ENCODE measurements at places on chromosomes 12 and 14. TPM values are rescaled to one million over a fixed set of nuclear protein-coding genes. Genes with fewer than 3 reads are reported as not detected.

DNA sequence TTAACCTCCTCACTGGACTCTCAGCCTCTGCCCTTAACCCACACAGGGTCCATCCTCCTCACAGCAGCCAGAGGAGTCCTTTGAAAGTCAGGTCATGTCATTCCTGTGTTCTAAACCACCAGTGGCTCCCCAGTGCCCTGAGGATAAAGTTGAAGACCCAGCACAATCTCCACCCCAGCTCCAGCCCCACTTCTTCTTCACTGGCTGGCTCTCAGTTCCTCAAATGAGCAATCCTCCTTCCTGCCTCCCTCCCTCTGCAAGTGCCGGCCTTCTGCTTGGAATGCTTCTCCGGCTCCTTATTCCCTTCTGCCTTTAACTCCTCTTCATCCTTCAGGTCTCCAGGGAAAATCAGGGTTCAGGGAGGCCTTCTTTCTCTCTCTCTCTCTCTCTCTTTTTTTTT lies 32.0 kb upstream of the SPPL3 start:
- no peak for DNase-seq

GRCh38 chr14:38629412-38629811 lies 373.5 kb upstream of the CLEC14A start:
- no peak for DNase-seq

DNA sequence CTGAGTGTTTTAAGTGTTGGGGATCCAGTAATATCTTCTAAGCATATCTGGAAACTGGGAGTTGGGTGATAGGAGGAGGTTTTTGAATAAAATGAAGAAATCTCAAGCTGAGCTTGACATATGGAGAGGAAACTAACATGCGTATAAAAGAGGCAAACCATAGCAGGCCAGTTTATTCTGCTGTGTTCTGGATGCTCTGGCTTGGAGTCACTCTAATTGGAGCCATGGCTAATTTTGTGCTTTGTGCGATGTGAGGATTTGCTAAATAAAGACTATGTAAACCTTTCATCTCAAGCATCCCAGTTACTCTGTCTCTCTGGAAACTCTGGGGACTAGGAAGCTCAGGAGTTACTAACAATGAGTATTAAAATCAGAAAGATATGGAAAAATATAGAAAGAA lies 66.5 kb downstream of the ATF7IP start:
- no peak for DNase-seq

DNA sequence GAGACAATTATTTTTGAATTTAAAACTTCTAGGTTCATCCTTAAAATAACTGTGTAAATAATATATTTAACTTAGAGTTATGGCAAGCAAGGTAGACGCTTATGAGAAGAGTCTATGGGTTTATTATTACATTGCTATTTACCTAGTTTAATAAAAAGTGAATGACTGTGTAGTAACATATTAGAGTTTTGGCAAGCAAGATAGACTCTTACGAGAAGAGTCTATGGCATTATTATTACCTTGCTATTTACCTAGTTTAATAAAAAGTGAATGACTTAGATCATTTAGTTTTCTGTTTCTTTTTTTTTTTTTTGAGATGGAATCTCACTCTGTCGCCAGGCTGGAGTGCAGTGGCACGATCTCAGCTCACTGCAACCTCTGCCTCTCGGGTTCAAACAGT lies 3.8 kb downstream of the RNF34 start:
- DNase-seq: no peak

GRCh38 chr14:90275820-90276219 lies 19.5 kb downstream of the PSMC1 start:
- no peak for DNase-seq

- DNase-seq: no peak
Observed at GRCh38 chr14:29348504-29348903, 579.1 kb downstream of the PRKD1 start.

GRCh38 chr12:76810671-76811419 lies 46.9 kb downstream of the ZDHHC17 start:
- no peak for DNase-seq

DNA sequence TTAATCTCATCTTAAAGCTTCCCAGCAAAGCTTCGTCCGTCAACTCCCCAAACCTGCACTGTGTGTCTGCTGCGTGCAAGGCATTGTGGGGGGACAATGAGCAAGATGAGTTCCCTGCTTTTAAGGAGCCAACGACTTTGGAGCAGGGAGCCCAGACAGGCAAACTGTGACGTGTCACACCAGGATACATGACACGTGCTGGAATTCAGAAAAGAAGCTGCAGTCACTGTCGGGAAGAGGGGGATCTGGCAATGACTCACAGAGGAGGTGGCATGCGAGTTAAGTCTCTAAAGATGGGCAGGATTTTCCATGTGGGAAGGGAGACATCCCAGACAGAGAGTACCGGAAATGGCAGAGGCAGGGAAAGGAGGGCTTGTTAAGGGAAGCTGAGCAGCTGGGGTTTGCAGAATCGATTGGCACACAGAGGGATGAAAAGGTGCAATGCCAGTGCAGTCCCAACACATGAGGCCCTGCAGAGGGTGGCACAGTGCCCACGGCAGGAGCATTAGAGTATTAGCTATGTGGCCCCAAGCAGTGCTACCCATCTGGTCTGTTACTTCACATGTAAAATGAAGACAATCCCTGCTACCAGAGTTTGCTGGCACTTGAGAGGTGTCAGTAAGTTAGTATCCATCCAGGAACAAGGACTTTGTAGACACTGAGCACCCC lies 52.9 kb downstream of the SETD3 start:
- no peak for DNase-seq

- DNase-seq: no peak
Observed at GRCh38 chr12:19646599-19646998, 207.3 kb downstream of the AEBP2 start.

DNA sequence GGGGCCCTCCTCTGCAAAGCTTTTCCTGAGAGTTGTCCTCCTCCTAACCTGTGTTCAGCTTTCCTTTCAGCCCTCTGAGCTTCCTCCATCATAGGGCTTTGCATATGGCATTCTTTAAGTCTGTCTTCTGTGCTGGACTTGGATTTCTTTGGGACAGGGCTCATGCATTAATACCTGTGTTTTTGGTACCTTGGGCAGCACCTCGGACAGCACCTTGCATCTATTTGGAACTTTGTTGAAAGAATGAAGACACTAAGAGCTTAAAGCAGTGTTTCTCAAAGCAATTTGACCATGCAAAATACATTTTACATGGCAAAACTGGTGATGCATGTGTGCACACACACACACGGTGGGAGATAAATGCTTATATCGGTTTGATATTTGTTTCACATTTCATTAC lies 115.0 kb upstream of the SRRM4 start:
- no peak for DNase-seq

- no peak for DNase-seq
Observed at GRCh38 chr14:72925815-72926291, 411 bp upstream of the DCAF4 start.

- DNase-seq: no peak
Observed at GRCh38 chr12:33000016-33000415, 103.4 kb upstream of the PKP2 start.

DNA sequence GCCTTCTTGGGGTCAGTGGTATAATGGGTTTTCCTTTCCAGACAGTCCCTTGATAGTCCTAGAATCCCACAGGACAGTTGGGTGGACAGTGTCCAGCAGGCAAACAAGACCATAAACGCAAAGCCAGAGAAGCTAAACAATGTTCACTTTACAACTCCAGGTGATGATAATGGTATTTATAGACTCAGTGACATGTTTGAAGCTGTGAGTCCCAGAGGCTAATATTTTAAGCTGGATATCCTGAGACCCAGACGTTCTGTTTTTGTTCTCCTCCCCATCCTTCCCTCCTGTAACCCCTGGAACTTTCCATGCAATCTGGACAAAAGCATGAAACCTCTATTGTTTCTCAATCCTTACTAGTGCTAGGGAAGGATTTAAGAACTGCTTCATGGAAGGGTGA lies 121.0 kb downstream of the ZFP36L1 start:
- no peak for DNase-seq

GRCh38 chr12:109266106-109266879 lies 42.8 kb downstream of the FOXN4 start:
- no peak for DNase-seq

DNA sequence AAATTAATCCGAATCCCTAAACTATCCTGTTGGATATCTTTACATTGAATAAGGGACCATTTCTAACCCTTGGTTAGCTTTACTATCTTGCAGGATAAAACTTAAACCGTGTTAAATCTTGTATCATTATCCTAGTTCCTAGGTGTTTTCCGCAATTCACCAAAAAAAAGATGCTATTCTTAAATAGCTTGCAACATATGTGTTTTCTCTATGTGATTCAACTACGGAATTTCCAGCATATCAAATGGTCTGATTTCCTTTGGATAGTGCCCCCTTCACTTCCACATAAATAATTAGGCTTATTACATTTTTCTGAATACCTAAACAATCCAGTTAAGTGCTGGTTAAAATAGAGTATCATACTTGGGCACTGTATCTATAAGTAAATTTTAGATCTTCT lies 130.3 kb downstream of the ITPR2 start:
- DNase-seq: no peak

Gene LHX5
- not detected for total RNA-seq

Gene SIX6
- not detected for total RNA-seq

Gene MAP3K9
- 2.9 TPM for total RNA-seq

Gene IKZF4
- total RNA-seq: 19.5 TPM

Gene TESPA1
- total RNA-seq: 2.0 TPM

Gene BEGAIN
- 1.5 TPM for total RNA-seq

Gene OTUB2
- total RNA-seq: 1.8 TPM

Gene IQSEC3
- 0.13 TPM for total RNA-seq

Measured in adrenal gland (tissue), 19 donors.